ENCODE measurements at places on chromosomes 16 and 17. TPM values are rescaled to one million over a fixed set of nuclear protein-coding genes. Genes with fewer than 3 reads are reported as not detected.

The STX8 gene
- 76.6 TPM for total RNA-seq

The EPX gene
- total RNA-seq: not detected

The TPSG1 gene
- total RNA-seq: not detected

The MT1H gene
- not detected for total RNA-seq

The LRRC46 gene
- 0.05 TPM for total RNA-seq

The WNT9B gene
- not detected for total RNA-seq

The NFATC3 gene
- 14.1 TPM for total RNA-seq

The MRC2 gene
- 10.9 TPM for total RNA-seq

The TP53TG3D gene
- total RNA-seq: 0.28 TPM

The TUBB3 gene
- total RNA-seq: 102 TPM

The SDK2 gene
- total RNA-seq: not detected

The PDIA2 gene
- not detected for total RNA-seq

The PABPN1L gene
- total RNA-seq: not detected

The MC1R gene
- total RNA-seq: 2.6 TPM

The NLK gene
- 49.4 TPM for total RNA-seq

The BICDL2 gene
- total RNA-seq: not detected

The FOXK2 gene
- 38.2 TPM for total RNA-seq

The KANSL1 gene
- 52.9 TPM for total RNA-seq

The TM4SF5 gene
- total RNA-seq: not detected

The CHAD gene
- total RNA-seq: not detected

The KRT25 gene
- not detected for total RNA-seq

The PRAC1 gene
- total RNA-seq: not detected

The TUBD1 gene
- total RNA-seq: 8.7 TPM

The SOST gene
- total RNA-seq: 0.05 TPM

The FBXW10 gene
- not detected for total RNA-seq

The LDHD gene
- 1.7 TPM for total RNA-seq

The KRTAP4-3 gene
- not detected for total RNA-seq

The CRYBA1 gene
- total RNA-seq: not detected

The RGS9 gene
- total RNA-seq: 0.19 TPM

The KRT31 gene
- total RNA-seq: not detected

The TMC7 gene
- total RNA-seq: 6.5 TPM

The NOS2 gene
- 0.60 TPM for total RNA-seq

The SOCS1 gene
- 0.23 TPM for total RNA-seq

The ENPP7 gene
- not detected for total RNA-seq

The PPP1R1B gene
- total RNA-seq: not detected

The PSMC3IP gene
- total RNA-seq: 5.5 TPM

The MMP15 gene
- total RNA-seq: 24.2 TPM

The NXPH3 gene
- total RNA-seq: 4.0 TPM

The AANAT gene
- not detected for total RNA-seq

The RNF166 gene
- 15.1 TPM for total RNA-seq

The GOSR2 gene
- total RNA-seq: 46.6 TPM

The C16orf96 gene
- total RNA-seq: not detected

Data from dermis blood vessel endothelial cell (primary cell).